ENCODE measurements at places on chromosomes 6 and 20.
A peak's percentile ranks its signal among the peaks of the same experiment; 100 is the strongest.

- DNase-seq = no peak
Observed at GRCh38 chr6:140039364-140039763, 664.9 kb upstream of the CITED2 start.

DNA sequence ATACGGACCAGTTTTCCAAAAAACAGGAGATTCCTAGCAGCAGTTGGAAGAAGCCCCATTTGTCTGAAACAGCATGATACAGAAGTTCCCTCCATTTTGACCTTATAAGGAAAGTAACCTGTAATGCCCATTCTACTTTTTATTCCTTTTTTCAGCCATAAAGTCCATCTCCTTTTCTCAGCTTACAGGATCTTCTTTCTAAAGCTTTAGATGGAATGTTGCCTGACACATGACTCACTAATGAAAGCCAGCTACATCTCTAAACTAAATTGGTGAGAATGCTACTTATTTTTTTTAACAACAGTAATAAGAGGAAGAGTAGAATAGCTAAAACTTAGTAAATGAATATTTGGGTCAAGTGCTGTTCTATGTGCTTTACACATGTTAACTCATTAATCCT lies 234.1 kb downstream of the CDH26 start:
- no peak for DNase-seq

DNA sequence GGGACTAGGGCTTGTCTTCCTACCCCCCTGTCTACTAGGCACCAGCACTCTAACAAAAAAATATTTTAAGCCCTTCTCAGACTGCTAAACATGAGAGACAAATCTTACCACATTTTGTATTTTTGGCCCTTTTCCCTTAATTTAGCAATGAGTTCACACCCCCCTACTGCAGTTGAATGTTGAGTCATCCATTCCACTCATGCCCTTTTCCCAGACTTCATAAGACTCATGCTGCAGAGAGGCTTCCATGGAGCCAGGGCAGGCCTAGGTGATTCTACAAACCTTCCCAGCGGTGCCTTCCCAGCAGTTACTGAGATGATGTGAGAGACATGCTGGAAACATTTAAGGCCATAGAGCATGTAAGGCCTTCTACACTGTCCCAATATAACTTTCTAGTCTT lies 53.9 kb downstream of the PXDC1 start:
- peak; percentile 87 for DNase-seq

DNA sequence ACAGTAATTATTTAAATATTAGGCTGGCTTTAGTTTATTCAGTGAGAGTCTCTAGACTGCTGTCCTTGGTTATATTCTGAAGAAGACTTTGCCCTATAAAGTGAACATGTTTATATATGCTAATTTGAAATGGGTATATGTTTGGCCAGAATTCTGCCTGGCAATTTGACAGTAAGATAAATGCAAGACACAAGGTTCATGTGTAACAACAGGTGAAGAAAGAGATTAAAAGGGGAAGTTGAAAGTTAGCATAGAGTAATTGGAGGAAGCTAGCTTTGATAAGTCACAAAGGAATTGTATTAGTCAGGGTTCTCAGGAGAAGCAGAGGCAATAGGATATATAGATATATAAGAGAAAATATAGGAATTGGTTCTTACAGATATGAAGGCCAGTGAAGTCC lies 191.4 kb downstream of the CENPW start:
- DNase-seq = no peak

DNA sequence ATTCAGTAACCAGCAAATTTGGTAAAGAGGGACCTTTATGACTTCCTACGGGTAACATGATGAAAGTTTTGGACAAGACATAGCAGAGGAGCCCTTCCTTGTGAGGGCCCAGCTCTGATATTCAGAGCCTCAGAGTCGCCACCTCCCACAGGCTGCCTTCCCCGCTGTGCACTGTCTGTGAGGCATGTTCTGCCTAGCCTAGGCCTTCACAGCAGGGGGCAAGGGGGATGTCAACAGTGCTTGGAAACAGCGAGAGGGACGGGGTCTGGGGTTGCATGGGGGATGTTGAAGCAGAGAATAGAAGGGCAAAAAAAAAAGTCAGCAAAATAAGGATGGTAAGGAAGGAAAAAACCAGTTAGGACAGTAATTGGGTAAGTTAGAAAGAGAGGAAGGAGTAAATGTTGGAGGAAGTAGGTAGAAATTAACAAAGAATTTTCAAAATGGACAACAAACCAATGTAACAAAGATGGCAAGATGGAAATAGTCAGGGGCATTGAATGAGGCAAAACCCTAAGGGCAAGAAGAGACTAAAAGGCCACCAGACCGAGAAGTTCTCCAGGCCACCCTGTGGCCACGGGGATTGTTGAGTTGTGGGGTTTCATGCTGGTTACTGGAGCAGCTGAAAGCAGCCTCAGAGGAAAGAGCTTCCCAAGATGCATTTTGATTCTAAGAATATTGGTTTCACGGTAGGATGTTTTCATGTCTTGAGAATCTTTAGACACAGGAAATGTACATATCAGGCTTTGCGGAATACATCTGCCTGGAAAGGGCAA lies 139.8 kb downstream of the LY86 start:
- no peak for DNase-seq

DNA sequence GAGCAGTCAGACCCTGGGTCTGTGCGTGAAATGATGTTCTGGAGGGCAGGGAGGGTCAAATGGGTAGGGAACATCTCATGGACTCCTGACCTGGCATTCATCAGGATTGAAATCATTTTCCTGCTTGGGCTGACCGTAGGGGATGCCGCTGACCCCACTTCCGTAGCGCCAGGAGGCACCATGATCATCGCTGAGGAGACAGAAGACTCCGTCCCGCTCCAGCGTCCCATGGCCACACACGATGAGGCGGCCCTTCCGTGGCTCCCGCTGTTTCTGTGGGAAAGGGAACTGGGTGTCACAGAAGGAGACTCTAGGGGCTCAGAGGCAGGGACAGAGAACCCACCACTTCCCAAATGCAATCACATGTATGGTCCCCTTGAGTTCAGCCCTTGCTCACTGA lies 2.3 kb downstream of the NEU1 start:
- DNase-seq = no peak

- DNase-seq = no peak
Observed at GRCh38 chr6:87791982-87792381, 89.9 kb upstream of the AKIRIN2 start.

- DNase-seq = no peak
Observed at GRCh38 chr6:147131532-147132128, 72.6 kb upstream of the STXBP5 start.

DNA sequence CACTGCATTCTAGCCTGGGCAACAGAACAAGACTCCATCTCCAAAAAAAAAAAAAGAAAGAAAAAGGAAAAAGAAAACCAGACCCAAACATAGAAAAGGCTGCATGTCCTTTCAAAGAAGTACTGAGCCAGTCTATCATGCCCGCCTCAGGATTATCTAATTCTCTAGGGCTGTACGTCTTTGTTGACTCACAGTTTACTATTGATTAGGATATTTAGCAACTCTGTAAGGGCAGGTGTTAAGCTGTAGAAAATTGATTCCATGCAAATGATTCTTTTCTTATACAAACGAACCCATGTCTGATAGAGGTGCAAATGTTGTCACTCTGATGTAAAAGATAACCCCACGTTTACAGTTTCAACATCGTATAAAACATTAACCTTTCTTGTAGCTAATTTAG lies 209.0 kb downstream of the TTLL2 start:
- DNase-seq = no peak

DNA sequence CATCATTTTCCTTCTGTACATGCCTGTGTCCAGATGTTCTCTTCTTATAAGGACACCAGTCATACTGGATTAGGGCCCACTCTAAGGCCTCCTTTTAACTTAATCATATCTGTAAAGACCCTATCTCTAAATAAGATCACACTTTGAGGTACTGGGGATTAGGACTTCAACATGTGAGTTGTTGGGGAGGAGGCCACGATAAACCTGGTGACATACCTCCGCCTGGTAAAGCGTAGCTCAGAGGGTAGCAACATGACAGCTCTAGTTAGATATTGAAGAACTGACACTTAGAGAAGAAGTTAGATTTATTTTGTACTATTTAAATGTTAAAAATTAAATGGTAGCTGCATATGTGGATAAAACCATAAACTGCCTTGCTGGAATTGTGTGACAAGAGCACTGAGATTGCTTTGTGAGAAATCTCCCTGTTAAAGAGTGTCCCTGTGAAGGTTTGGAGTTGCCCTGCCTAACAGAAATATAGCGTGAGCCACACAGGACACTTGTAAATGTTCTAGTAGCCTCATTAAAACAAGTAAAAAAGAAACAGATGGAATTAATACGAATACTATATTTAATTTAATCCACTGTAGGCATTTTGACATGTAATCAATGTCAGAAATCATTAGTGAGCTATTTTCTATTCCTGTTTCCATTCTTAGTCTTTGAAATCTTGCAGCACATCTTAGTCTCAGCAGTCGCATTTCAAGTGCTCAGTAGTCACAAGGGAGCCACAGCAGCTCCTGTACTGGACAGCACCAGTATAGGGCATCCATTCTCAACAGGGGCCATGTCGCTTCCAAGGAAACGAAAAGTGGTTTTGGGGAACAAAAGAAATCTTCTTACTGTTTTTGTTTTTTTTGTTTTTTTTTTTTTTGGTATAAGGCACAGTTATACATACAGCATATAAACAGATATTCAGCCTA lies 13.4 kb downstream of the PLCB1 start:
- no peak for DNase-seq

DNA sequence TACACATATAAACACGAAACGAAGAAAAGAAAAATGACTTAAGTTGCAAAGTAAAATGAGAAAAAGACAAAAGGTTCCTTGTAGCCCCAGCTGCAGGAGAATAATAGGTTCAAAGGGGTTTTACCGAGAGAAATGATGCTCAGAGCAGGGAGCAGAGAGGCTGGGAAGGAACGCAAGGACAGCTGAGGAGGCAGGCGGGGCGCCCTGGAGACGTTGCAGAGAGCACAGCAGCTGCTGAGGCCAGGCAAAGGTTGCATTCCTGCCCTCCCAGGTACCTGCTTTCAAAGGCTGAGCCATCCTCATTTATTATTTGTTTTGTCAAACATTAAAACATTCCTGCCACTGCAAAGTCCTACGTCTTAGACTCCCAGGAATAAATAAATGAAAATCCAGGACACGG lies 16.2 kb upstream of the VAPB start:
- DNase-seq = no peak

- DNase-seq = peak; percentile 73
Observed at GRCh38 chr20:45061244-45061643, 39.7 kb downstream of the KCNS1 start.

DNA sequence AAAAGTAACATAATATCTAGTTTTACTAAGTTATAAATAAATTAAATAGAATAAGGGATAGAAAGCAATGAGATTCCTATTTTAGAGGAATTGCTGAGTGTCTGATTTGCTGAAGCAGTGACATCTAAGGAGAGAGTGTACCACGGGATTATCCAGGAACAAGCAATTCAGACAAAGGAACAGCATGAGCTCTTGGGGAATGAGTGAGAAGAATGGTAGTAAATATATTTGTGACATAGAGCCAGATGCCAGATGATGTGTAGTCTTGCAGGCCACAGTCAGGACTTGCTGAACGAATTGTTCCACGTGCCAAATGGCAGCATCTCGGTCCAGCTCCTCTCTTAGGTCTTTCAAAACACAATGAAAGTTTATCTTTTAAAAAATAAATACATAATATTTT lies 339.2 kb downstream of the TENT5A start:
- DNase-seq = no peak

GRCh38 chr6:11263291-11263775 lies 30.9 kb upstream of the NEDD9 start:
- DNase-seq = peak; percentile 81

DNA sequence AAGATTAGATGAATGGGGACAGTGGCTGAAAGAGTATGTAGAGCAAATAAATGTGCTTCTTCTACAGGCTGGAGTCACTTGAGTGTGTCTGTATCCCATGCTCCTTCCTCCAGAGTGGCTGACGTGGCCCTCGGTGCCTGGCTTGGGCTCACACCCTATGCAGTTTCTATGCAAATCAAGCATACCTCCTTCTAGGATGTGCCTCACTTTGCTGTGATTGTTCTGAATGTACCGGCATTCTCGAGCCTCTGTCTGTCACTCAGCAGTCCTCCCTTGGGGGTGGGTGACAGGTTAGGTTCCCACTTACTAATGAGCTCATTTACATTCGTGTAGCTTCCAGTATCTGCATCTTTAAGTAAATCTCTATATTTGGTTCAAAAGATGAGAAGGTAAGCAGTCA lies 55.1 kb upstream of the HDDC2 start:
- no peak for DNase-seq

DNA sequence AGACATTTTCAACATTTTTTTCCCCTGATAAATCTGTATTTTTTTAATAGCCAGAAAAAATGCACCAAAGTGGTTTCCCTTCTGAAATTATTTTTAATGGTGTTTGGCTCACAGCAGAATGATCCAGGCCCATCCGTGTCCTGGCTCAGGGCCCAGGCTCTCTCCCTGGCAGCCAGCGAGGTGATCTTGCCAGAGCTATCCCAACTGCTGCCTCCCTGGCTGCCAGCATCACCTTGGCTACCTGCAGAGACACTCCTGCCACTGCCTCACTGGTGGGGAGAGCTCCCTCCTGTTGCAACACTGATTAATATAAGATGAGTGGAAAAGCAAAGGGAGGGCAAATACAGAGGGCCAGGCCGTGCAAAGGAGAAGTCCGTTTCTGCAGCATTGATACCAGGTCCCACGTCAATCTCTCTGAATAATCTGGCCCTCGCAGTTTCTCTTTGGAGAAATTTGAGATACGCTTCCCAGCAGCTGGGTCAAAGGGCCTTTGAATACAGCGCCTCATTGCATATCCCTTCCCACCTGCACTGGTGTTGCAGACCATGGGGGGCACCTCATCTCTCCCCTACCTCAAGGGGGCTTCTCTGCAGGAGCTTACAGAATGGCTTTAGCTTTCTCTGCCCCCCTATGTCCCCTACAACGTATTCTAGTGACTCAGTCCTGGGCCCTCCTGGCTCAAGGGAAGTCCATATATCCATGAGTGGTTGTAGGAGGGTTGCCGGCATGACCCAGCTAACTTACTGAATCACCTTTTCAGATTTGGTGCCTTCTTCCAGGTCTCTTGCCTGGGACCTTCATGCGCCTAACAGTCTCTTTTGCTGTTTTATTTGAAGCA lies 12.8 kb upstream of the DSTN start:
- DNase-seq = no peak

DNA sequence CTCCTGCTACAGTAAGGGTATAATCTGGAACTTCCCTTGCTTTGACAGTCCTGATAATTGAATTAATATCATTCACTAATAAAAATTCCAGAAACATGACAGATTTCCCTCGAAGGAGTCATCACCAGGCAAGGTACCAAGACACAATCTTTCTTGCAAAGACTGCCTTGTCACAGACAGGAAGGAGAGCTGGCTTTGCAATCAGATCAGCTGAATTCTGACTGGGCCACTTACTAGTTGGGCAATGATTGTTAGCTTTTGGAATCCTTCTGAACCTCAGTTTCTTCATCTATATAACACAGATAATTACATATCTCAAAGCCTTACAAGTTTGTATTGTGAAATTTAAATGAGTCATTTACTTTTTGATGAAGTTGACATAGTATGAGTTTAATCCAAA lies 344.2 kb downstream of the RFPL4B start:
- DNase-seq = peak; percentile 80

DNA sequence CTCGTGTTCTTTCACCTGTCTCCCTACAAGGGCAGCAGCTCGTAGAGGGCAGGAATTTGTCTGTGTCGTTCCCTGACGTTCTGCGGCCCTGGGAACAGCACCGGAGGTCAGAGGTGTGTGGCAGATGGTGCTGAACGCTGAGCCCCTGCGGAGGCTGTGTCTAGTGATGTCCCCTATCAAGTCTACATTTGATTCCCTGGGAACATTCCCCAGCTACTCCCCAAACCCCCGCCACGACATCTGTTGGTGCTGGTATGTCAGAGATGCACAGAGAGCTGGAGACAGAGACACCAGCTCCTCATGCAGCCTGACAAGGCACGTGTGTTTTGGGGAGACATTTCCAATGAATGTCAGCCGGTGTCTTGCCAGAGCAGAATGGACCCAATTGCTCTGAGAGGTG lies 7.7 kb downstream of the PMEPA1 start:
- DNase-seq = no peak

All from AG08396 (cell line).